Left ventricle myocardium inferior (tissue), 1 donor: ENCODE measurements at places on chromosomes 7 and 10. TPM values are rescaled to one million over a fixed set of nuclear protein-coding genes. Genes with fewer than 3 reads are reported as not detected.

DNA sequence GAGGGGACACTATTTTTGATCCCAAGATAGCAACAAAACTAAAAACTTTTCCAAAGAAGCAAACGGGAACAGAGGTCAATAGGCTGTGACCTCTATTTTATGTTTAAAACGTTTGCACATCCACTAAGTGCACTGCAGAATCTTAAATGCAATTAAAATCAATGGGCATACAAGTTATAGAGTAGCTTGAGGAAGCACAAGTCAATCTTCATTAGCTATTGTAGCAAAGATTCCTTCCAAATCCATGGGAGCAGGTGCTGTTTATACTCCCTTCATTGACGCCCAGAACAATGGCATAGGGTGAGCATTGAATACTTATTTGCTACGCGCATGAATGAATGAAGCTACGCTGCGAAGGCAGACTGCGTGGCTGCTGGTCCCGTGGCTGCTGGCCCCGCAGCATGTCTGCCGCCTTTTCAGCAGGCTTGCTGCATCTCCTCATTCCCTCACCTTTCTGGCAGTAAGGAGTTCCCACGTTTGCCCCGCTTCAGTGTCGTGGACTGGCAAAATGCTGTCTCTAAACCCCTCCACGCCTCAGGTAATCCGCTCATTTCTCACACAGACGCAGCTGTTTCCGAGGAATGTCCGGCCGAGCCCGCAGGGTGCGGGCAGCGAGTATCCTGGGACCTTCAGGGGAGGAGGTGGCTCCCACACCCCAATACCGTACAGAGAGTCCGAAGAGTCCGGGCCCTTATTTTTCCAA, 754 bp upstream of the PHYHIPL start:
- DNase-seq = no peak

DNA sequence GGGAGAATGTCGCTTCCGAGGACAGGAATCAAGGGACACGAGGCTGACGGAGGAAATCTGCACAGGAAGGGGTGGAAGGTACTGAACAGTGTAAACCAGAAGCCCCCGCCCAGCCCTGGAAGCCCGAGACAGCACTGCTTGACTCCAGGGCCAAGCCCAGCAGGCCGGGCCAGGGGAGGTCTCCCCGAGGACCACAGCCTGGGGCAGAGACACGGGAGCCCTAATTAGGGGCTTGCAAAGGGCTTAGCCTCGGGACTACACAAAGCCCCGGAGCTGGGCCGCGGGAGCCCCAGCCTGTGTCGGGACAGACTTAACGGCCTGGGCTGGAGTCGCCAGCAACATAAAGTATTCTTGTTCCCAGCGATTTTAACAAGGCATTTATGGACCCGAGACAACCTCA, 50.8 kb downstream of the OAT start:
- no peak for DNase-seq

DNA sequence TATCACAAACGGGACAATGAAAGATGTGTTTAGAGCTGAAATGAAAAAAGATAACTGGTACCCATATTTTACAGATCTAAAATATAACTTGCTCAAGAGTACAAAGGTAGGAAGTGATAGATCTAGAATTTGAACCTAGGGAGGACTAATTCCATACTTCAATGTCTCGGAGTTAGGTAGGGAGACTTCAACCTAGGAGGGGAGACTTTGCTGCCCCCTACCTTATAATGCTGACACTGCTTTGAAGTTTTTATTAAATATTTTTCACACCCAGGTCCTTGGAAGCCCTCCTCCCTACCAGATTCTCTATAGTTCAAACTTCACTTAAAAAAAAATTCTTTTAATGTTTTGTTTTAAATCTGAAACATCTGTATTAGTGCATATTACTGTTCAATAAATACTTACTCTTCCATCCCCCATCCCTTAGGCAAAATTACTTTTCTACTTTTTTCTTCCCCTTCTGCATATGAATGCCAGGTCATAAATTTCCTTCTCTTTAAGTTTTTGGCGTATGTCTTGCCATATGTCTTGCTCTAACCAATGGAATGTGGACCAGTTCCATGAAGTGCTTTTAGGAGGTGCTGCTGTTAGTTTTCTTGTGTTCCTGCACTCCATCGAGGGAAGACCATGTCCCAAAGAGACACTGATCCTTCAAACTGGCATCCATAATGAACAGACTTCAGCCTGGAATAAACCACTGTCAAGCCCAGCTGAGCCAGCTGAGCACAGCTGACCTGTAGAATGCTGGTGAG, 57.8 kb downstream of the MICU1 start:
- no peak for DNase-seq

DNA sequence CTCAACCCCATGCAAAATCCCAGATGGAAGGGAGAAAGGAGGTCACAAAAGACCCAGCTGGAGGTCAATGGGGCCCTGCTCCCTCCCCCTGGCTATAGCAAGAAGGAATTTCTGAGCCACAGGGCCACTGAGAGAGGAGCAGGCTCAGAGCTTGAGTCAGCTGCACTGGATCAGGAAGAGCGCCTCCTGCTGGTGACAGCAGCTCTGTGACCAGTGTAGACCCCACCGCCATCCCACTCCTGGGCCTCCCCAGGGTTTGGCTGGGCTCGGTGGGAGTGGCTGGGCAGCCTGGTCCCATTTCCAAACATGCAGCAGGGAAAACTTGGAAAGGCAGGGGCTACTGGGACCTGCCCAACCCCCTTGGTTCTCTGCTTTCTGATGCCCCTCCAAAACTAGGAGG, 31.5 kb upstream of the PRLHR start:
- DNase-seq = no peak

DNA sequence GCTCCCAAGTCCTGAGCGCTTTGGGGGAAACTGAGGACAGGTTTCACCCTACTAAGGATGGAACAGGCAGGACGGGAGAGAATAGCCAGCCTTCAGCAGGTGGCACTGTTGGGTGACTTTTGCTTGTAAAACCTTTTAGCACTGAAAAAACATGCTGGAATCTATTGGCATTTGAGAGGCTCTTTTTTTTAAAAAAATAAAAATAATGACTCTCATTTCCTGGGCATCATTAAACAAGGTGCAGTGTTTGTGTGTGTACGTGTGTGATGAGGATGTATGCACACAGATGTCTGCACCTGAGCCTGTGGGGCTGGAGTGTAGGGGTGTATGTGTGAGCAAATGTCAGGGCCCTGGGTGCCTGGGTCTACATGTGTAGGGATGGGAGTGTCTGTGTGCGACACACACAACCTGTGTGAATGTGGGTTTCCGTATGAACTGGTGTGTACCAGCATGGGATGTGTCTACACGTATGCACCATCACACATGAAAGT, 177.9 kb downstream of the RPS24 start:
- no peak for DNase-seq

DNA sequence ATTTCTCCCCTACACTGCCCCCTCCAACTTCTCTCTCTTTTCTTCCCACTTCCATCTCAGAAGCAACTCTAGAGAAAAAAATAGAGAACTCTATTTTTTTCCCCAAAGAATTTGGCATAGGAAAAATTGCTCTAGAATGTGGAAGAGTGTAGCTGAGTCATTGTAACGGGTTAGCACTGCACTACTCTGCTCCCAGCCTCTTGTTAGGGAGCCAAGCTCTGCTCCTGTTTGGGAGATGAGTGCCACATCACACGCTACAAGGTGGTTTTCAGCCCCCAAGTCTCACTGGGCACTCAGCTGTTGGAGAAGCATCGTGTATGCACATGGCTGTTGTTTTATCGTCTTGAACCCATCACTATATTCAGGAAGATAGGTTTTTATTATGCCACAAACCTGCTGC, 136.4 kb downstream of the BMPER start:
- DNase-seq = no peak

DNA sequence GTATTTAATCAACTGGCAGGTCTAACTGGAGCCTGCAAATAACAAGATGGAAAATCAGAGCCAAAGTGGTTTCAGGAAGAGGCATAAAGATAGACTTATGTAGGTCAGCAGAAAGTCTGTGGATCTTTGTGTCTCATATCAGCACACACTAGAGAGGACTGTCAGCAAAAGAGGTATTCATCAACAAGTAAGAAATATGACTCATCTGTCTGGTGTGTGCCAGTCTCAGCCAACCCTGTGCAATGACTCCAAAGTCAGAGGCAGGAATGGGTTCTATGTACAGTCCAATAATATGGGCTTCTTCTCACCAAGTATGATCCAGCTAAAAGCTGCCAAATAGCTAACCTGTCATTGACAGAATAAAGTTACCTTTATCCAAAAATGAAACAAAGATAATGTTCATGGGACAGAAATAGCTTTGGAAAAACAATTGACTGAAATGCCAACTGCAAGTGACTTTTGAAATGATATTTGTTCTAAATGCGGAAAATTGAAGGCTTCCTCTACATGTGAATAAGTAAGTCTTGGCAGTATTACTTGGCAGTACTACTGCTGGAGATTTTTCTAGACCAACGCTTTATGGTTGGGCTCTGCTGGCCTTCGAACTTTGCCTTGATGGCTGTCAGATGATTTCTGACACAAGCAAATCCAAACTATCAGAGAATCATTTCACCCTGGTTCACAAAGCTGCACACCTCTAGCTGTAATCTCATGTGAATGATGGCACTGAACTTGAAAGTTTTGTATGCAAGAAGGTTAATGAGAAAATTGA, 272.3 kb upstream of the SEMA3C start:
- no peak for DNase-seq

DNA sequence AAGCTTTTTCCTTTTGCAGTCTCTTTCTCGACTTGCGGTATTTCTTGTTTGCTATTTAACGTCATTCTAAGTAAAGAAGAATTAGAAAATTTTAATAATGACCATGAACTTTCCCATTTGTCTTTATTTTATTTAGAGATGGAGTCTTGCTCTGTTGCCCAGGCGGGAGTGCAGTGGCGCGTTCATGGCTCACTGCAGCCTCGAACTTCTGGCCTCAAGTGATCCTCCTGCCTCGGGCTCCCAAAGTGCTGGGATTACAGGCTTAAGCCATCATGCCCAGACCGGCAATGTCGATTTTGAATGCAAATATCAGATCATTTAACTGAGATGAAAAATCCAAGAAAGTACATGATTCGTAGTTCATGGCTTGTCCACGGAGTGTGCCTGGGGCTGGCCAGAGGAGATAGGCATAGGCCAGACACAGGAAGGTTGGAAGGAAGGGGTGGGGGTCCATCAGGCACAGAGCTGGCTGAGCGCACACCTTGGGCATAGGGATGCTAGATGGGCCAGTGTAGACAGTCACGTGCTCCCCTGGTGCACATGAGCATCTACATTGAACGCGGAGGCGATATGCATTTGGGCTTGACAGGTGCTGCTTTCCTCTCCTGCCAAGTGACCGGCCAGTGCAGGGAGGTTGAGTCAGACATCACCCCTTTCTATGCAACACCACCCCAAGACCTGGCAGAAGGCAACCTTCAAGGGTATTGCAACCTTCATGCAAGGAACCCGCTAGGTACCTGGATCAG, 38.9 kb upstream of the DAGLB start:
- DNase-seq = no peak

- DNase-seq = no peak
Measured at GRCh38 chr10:12643279-12643678, 293.9 kb downstream of the CAMK1D start.

DNA sequence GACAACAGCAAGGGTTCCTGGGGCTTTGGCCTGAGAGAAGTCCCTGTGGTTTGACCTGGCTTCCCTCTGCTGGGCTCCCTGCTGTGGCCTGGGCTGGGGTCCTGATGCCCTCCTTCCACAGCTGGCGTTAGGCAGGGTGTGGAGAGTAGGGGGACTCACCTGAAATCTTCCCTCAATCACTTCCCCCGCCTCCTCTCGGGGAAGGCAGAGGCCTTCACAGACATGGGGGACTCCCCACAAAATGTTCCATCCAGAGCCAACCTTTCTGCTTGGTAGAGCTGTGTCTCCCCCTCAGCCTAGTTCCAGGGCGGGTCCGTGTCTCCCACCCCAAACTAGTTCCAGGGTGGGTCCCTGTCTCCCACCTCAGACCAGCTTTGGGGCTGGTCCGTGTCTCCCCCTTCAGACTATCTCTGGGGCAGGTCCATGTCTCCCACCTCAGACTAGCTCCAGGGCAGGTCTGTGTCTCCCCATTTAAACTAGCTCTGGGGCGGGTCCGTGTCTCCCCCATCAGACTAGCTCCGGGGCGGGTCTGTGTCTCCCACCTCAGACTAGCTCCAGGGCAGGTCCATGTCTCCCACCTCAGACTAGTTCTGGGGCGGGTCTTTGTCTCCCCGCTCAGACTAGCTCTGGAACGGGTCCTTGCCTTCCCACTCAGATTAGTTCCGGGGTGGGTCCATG, 2.2 kb downstream of the PVRIG start:
- DNase-seq = no peak

GRCh38 chr10:48626986-48627731, 22.3 kb upstream of the ARHGAP22 start:
- DNase-seq = no peak

DNA sequence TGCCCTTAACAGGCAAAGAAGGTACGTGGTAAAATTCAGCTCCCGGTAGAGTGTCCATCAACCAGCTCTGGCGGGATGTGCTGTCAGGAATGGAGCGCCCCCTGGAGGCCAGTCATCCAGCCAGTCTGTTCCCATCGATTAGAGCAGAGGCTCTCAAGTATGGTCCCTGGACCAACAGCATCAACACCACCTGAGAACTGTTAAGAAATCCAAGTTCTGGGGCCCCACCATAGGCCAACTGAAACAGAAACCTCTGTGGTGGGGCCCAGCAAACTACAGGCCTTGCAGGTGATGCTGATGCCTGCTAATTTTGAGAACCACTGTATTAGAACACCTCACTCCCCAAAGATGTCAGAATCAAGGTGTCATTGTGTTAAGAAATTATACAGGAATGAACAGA, 109.2 kb downstream of the DPY19L1 start:
- no peak for DNase-seq

DNA sequence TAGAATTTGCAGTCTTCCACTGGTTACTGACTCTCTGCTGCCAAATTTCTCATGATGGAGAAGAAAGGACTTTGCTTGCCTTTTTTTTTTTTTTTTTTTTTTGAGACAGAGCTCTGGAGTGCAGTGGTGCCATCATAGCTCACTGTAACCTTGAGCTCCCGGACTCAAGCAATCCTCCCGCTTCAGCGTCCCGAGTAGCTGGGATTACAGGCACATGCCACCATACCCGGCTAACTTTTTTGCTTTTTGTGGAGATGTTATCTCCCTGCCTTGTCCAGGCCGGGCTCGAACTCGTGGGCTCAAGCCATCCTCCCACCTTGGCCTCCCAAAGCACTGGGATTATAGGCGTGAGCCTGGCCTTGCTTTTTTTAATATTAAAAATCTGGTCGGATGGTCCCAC, 6.2 kb downstream of the INSIG1 start:
- DNase-seq = no peak

GRCh38 chr7:136555933-136556332, 312.5 kb upstream of the CHRM2 start:
- no peak for DNase-seq

OR6B1 gene
- not detected for total RNA-seq

JCAD gene
- total RNA-seq = 23.5 TPM

CPN1 gene
- not detected for total RNA-seq

CALML5 gene
- not detected for total RNA-seq

OR2F2 gene
- not detected for total RNA-seq

RTKN2 gene
- not detected for total RNA-seq

STEAP1 gene
- 1.2 TPM for total RNA-seq

WNT8B gene
- not detected for total RNA-seq
